NCI-H524 (cell line): ENCODE measurements at places on chromosomes 12 and 14.
A peak's percentile ranks its signal among the peaks of the same experiment; 100 is the strongest.

DNA sequence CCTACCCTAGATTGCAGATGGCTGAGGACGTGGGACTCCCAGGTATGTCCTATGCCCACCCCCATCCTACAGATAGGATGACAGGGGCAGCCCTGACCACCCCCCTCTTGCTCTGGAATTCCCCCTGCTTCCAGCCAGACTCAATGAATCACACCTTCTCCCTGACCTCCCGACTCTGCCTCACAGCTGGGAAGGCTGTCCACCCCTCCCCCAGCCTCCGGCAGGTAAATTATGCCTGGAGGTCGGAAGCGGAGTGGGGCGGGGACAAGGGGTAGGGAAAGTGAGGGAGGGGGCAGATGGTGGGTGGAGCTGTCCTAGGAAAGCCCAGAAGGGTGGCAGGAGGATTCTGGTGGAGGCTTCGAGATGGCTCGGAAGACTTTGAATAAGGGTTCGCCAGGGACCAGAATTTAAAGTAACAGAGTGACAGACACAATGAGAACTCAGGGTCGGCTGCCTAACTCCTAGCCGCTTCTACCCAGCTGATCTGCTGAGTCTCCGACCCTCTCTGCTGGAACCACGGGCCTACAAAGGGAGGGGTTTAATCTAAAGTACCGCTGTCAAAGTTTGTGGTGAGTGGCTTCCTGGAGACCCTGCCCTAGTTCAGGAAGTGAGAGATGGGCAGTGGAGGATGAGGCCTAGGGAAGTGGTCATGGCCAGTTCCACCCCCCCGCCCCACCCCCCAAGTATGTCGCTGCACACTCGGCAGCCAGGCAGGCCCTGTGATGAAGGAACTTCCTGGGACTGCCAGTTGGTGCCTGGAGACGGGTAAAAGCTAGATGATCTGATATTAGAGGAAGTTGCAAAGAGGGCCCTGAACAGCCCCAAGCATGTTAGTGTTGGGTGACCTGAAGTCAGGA, 4.2 kb downstream of the PLEKHG3 start:
- no peak for DNase-seq

DNA sequence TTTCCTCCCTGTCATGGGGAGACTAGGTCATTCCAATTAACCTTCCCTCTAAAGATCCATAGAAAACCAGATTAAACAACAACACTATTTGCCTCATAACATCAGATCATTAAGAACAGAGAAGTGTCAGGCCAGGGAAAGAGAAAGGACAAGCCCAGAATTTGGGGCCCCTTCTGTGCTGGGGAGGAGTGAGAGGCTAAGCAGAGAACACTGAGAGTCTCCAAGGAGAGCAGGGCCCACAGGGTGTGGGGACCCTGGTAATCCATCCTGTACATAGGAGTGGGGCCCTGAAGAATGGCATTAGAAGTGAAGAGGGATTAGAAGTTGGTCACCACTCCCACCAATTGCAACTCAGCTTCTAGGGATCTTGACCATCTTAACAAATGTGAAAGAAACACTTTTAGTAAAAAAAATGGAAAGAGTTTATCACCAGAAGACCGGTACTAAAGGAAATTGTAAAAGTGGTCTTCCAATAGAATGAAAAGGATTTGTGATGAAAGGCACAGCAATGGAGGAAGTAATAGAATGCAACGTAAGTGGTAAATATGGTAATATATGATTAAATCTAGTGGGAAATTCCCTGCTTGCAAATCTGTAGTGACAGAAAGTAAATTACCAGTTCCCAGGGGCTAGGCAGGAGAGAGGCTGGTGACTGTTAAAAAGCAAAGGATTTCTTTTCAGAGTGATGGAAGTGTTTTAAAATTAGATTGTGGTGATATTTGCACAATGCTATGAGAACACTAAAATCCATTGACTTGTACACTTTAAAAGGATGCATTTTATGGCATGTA, 14.0 kb upstream of the TMTC1 start:
- DNase-seq: no peak

DNA sequence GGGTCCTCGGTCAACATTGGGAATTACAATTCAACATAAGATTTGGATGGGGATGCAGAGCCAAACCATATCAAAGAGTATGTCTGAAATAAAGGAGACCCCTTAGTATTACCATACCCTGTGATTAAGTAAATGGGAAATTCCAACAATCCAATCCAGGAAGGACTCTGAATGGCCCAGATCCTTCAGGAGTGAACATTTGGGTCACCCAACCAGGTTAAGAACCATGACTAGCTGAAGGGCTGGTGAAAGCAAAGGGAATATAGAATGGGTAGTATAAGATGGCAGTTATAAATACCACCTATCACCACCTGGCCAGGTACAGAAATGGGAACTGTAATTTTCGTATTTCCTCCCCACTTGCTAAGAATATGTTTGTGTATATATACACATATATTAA, 114.4 kb upstream of the CCDC196 start:
- DNase-seq: no peak

GRCh38 chr14:52023518-52023917, 34.2 kb downstream of the RTRAF start:
- DNase-seq: peak; percentile 12

- no peak for DNase-seq
Measured at GRCh38 chr12:116384691-116385485, 107.4 kb upstream of the MED13L start.

GRCh38 chr12:19994968-19995367, 373.4 kb upstream of the PDE3A start:
- DNase-seq: no peak

DNA sequence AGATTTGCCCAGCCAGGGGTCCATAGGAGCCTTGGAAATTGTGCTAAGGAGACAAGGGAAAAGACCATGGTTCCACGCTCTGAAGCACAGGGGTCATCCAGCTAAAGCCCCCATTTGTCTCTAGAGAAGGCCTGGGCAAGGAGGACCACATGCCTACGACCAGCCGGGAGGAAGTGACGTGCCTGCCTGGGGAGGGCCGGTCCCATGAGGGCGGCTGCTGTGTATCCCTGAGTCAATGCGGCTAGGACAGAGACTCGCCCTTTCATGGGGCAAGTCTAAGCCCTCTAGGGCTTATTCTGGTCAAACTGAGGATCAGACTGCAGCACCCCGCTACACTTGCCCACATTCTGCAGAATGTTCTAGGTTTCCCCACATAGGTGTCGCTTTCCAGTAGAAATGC, 20.6 kb upstream of the RIN3 start:
- no peak for DNase-seq

GRCh38 chr12:108126990-108127501, 2.0 kb upstream of the WSCD2 start:
- no peak for DNase-seq

DNA sequence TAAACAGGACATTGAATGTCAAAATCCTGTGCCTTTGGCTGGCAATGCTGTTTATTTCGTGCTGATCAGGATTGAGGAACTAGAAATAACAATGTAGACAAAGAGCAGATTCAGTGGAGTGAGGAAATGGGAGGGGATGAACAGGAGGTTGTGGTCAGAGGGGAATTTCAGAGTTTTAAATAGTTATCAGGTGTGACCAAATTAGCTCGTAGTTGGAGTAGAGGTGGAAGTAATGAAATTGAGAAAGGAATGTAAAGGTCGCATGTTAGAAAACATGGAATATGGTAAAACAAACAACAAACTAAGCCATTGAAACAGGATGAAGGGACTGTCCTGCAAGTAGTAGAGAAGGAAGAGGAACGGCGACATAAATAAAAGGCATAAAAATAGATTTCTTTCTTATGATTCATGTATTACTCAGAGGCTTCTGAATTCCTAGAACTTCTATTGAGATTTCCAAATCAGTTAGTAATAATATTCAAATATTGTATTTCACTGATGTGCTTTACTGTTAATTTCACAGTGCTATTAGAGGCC, 9.5 kb upstream of the SAV1 start:
- no peak for DNase-seq

DNA sequence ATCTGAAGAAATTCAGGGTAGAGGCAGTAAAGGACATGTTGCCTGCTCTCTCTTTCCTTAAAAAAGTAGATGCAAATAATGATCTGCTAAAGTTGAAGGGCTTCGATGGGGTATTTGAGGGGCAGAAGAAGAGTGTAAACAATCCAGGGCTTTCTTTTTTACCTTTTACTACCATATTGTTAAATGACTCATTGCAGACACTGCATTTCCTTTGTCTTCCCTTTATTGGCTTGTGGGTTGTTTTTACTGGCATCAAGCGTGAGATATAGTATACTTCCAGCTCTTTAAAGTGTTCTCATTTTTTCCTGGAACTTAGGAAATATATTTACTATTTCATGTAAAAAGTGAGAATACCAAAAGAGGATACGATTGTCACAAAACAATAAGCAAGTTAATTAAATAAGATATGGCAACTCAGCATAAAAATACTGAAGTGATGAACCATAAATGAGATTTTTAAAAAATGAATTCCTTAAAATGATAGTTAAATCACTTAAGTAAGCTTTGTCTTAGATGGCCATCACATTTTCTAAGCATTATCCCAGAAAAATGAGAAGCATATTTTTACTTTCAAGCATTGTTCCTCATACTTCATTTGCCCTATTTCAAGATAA, 72.3 kb upstream of the KRAS start:
- no peak for DNase-seq

- DNase-seq: peak; percentile 89
Measured at GRCh38 chr14:69580009-69580577, 5.4 kb upstream of the CCDC177 start.

- no peak for DNase-seq
Measured at GRCh38 chr12:63764481-63764880, 15.2 kb upstream of the RXYLT1 start.

- no peak for DNase-seq
Measured at GRCh38 chr14:33504246-33505099, 446.4 kb downstream of the EGLN3 start.

- no peak for DNase-seq
Measured at GRCh38 chr14:100440758-100441203, 117.6 kb downstream of the SLC25A47 start.

DNA sequence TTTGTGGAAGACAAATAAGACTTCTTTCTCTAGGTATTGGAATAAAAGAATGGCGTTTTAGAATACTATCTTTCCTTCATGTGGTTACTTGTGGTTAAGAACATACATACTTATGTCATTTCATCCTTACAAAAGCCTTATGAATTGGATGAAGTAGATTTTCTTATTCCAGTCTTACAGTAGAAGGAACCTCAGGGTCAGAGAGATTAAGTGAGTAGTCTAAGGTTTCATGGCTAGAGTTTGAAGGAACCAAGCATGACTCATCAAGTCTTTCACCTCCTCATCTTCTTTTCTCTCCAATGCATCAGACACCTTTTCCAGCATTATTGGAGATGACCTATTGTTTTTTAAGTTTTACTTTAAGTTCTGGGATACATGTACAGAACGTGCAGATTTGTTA, 92.9 kb upstream of the NEDD1 start:
- no peak for DNase-seq

- DNase-seq: no peak
Measured at GRCh38 chr12:10291030-10291429, 16.6 kb upstream of the KLRD1 start.

- DNase-seq: no peak
Measured at GRCh38 chr12:8011331-8011730, 21.2 kb upstream of the FOXJ2 start.

- peak; percentile 51 for DNase-seq
Measured at GRCh38 chr14:53412819-53413675, 259.9 kb upstream of the DDHD1 start.

DNA sequence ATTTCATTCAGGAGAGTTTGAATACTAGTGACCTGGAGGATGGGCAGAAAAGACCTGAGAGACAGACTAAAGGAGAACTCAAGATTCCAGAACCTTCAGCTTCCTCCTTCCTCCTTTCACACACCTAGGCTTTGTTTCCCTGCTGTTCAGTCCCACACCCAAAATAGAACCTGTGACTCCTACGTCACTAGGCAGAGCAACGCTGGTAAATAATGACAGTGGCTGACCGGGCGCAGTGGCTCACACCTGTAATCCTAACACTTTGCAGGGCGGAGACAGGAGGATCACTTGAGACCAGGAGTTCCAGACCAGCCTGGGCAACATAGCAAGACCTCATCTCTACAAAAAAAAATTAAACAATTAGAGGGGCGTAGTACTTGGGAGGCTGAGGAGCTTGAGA, 166.4 kb upstream of the FKBP4 start:
- no peak for DNase-seq

- DNase-seq: no peak
Measured at GRCh38 chr14:39422243-39422642, 10.0 kb downstream of the FBXO33 start.

DNA sequence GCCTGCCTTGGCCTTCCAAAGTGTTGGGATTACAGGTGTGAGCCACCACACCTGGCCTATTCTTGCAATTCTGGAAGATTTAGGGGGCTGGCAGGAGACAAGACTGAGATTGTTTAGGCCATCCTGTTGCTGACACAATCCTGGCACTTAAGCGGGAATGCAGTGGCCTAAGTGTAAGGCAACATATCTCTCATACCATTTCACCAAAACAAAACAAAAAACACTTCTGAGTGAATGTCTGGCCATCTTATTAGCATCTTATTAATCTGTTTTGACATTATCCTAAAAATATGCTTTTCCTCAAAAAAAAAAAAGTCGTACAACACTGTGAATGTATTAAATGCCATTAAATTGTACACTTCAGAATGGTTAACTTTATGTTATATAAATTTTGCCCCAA, 67.6 kb downstream of the DENND5B start:
- no peak for DNase-seq

DNA sequence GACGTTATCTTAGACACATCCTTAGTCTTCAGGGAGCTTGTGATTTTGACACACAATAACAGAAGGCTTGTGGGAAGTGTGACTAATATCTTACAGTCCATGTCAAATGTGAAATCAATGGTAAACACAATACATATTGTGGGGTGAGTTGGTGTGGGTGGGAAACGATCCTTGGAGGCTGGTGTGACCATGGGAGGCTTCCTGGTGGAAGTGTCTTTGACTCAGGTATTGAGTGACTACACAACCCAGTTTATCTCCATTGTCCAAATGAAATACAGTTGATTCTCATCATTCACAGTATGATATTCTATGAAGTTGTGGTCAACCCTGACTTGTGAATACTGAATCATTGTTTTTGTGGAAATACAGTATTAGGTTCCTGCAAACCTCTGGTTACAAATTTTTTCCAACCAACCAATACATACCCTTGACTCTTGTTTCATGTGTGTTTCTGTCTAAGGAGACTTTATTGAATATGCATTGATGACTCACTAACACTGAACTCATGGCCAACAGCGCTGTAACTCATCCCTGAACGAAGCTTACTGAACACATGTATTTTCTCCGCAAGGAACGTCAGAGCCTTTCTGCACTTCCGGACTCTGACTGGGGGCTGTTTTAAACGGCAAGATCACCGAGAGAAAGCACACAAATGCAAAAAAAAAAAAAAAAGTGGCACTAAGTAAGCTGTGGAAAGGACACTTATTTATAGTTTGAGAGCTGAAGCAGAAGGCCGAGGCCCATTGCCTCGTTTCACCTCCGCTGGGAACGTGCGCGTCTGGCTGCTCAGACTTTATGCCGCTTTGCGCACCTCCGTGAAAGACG, 59.0 kb downstream of the CLMN start:
- DNase-seq: no peak
